Eye (tissue), 1 donor: ENCODE measurements at places on chromosomes 5 and 9.

GRCh38 chr9:73154271-73154670, 2.6 kb downstream of the ANXA1 start:
- DNase-seq = no peak

GRCh38 chr9:19937121-19937520, 148.3 kb upstream of the SLC24A2 start:
- DNase-seq = no peak

DNA sequence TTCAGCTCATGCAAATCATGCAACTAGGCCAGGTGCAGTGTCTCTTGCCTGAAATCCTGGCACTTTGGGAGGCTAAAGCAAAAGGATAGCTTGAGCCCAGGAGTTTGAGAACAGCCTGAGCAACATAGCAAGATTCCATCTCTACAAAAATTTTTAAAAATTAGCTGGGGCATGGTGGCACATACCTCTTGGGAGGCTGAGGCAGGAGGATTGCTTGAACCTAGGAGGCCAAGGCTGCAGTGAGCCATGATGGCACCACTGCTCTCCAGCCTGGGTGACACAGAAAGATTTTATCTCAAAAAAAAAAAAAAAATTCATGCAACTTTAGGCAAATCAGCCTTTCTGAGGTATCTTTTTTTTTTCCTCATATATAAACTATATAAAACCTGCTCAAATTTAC, 35.6 kb upstream of the CCNB1 start:
- no peak for DNase-seq

DNA sequence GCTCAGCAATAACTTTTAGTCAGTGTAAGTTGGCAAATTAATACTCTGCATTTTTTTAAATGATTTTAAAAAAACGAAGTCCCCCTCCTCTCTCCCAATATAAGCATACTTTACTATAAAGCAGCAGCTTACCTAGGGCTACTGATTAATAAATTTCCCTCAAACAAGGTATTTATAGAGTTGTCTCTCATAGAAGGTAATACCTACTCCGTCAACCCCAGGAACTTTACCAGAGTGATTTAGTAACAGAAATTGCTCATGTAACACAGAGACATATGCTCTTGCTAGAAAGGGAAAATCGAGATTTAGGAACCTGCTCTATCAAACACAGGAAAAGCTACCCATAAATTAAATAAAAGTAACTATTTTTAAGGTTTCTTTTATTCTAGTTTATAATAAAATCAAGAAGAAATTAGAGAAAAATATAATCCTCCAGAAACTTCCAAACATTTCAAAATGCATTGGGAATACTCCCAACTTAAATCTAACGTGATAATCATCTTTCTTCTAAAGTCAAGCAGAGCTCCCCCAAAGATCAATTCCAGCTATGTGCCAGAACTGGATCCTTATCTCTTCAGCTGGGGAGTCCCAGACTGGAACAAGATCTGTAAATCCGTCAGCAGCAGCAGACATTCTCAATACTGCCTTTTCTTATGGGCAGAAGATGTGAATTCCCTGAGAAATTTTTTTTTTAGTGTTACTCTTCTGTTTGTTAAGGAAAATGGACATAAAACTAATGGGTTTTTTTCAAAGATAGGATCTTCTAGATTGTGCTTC, 69.6 kb downstream of the ADAMTS16 start:
- DNase-seq = no peak

DNA sequence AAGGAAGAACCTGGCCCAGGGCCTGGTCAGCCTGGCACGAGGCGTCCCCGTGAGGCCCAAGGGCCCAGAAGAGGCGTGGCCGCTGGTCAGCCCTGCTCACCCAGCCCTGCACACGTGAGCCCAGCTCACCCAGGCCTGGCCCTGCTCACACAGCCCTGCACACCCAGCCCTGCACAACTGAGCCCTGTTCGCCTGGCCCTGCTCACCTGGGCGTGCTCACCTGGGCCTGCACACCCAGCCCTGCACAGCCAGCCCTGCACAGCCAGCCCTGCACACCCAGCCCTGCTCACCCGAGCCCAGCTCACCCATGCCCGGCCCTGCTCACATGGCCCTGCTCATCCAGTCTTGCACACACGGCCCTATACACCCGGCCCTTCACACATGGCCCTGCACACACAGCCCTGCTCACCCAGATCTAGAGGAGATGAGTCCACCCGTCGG, 2.1 kb downstream of the ZDHHC11 start:
- DNase-seq = no peak

DNA sequence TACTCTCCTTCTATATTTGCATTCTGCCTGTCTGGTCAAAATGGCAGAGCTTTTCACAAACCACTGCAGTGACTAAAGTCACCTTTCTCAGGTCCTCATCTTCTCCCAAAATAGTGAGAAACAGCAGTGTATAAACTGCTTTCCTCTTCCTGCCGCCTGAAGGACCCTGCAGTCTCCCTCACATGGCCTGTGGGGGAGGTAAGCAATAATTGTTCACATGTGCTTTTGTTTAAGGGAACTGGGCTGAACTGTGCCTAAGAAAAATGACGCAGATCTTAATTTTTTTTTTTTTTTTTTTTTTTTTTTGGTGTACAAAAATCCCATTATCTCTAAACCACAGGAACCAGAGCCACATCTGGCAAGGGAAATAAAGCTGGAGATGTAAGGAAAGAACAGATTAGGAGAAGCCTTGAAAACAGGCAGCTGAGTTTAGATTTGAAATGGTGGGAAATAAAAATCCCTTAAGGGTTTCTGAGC, 131.7 kb upstream of the VLDLR start:
- DNase-seq = peak; percentile 52

GRCh38 chr5:14184082-14184481, 40.9 kb downstream of the TRIO start:
- no peak for DNase-seq

GRCh38 chr9:79259858-79260257, 311.9 kb upstream of the TLE4 start:
- DNase-seq = no peak

GRCh38 chr5:34929720-34930461, 532 bp downstream of the DNAJC21 start:
- DNase-seq = peak; percentile 90

DNA sequence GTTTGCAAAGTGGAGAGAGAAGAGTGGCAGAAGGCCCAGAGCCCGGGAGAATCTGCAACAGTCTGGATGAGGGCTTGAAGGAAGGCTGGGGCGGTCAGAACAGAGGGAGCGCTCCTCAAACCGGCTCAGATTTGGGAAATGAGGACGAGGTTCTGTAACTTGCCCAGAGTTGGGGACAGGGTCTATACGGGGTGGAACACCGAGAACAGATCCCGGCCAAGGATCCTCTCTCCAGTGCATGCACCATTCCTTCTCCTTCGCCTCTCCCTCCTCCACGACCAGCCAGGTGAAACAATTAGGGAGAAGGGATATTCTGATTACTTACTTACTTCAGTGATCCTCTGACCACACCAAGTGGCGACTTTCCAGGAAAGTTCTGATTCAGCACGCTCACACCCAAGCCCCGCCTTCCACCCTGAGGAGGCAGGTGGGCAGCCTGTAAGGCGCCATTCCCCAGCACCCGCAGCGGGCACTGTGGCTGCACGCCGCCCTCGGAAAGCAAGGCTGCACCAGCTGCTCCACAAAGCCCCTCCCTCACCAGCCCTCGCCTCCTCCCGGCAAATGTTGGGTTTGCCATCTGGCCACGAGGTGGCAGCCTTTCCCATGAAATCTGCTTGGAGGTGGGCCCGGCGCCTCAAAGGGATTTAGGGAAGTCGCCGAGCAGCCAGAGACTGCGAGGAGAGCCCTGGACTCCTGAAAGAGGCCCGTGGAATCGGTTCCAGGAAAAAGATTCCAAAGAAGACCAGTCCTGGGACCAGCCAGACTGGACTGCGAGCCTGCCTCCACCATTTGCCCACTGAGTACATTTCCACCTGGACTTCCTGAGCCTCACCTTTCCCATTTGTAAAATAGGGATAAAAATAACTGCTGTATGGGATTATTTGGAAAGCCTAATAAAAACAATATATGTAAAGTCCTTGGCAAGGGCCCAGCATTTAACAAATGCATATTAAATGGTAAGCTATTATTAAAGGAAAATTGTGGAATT, 22.2 kb upstream of the WWC1 start:
- peak; percentile 98 for DNase-seq

- no peak for DNase-seq
These were observed 18.9 kb upstream of the UBLCP1 start for GRCh38 chr5:159244163-159244562.

DNA sequence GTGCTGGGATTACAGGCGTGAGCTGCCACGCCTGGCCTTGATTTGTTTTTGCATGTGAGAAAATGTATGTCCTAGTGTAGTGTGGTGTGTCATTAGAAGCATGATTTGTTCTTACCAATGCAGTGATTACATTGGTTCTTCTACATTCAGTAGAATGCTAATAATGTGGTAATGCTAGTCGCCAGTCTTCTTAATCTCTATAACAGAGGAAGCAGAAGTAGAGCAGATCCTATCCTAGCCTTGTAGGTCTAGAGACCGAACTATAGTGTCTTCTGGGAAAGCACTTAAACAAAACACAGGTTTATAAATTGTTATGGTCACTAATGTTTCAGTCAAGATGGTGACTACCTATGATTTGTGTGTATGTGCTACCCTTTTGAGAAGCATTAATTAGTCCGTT, 197.5 kb upstream of the DMRT1 start:
- DNase-seq = no peak

GRCh38 chr9:80775530-80775929, 913.8 kb downstream of the TLE1 start:
- DNase-seq = no peak

DNA sequence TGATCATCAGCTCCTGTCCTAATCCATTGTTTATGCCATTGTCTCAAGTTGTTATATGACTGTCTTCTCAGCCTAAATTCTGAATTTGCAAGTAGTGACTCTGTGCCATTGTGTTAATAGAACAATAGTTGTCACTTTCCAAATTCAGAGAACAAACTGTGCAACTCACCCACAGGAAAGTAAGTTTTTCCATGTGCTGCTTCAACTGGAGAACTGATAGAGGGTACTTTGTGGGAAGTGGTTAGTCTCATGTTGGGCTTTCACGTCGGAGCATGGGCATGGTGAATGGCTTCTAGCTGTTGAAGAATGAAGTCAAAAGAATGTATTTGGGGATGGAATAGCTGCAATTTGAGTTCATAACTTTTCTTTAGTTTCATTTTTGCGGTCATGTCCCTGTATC, 146.0 kb downstream of the CD180 start:
- DNase-seq = no peak

DNA sequence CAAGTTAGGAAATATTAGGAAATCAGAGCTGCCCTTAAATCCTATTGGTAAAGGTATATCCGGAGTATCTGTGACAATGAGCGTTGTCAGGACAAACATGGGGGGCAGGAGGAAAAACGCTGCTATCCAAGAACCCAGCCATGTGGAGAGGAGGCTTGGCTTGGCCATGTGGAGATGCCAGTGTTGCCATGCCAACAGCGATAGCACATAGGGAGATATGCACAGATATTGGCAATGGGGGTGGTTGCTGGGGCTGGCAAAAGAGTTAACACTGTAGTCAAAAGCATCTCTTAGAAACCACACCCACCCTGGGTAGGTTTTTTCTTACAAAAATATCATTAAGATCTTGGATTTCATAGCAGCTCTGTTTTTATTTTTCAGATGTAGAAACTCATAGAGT, 106.4 kb upstream of the ASTN2 start:
- DNase-seq = no peak

DNA sequence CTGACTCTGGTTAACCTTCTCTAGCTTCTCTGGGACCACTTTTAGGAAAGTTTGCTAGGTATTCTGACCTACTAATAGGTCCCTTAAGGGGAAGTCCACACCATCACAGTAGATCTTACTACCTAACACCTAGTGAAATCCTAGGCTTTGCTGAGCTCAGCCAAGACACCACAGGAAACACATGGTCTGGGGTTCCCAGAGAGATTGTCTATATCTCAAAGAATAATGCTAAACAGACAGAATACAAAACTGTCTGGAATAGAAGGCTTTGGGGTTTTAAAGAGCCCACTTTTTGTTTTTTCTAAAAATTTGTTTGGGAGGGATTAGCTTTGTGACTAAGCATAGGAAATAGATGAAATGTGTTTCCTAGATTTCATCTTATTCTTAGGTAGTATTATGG, 395.1 kb downstream of the ARHGEF28 start:
- DNase-seq = no peak

GRCh38 chr5:65926893-65927292, 518 bp downstream of the ERBIN start:
- no peak for DNase-seq

GRCh38 chr5:180313677-180314505, 22.0 kb upstream of the MAPK9 start:
- no peak for DNase-seq

GRCh38 chr5:76690704-76691466, 25.0 kb upstream of the F2R start:
- DNase-seq = no peak

DNA sequence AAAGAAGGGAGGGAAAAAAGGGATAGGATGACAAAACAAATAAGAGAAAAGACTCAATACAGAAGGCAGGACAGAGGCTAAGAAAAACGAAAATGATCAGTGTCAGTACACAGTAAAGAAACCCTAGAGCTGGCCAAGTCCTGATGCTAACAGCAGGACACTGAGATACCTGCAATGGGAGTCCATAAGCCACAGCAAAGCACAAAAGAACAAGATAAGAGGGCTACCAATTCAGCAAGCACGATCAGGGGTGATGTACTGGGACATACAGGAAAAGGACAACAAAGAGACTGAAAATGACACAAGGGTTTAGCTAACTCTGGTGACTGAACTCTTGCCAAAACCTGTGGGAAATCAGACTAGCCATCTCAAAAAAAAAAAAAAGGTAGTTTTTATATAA, 1072.6 kb upstream of the COX7C start:
- no peak for DNase-seq

DNA sequence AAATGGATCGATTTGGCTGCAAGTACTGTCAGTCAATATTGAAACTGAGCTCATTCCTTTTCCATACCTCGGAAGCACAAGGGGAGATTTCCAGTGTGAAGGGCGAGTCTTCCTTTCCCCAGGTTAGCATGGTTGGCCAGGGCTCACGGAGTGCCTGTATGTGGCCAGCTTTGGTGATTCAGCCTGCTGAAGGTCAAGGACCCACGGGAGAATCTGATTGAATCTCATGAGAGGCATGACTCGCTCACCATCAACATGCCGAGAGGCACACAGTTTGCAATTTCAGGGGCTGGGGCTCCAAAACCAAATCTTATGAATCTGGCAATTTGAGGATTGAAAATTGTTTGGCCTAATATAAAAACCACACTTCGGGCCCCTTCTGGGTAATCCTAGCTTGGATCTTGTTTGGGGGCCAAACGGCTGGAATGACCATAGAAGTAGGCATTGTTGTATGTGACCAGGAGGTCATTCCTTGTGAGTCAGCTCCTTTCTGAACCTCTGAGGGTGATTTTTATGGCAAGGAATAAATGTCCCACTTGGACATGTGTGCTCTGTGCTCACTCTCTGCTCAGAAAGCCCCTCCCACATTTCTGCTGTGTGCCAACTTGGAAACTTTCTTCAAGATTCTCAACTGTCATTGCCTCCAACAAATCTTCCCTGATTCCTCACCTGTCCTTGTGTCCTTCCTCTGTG, 69.8 kb downstream of the DOCK2 start:
- no peak for DNase-seq

DNA sequence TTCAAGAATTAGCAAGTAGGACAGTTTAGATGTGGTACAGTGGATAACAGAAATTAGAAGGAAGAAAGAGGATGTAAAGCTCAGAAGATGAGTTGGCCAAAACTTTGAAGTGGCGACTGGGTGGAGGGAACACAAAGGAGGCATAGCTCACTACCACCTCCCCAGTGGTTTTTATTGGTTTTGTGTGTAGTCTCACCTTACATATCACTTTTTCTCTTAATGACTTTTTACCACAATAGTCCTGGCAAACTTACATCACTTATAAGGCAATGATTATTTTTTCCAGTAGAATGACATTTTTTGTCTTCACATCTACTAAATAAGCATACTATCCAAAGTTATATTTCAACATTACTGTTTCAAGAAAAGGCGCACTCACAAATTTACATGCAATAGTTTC, 49.2 kb upstream of the FBN2 start:
- DNase-seq = no peak
